Brain (organoid and tissue), 16 donors: ENCODE measurements at places on chromosomes 6 and 20.

- peak; percentile 15 for DNase-seq
Observed at GRCh38 chr6:34953061-34954025, 64.3 kb downstream of the ANKS1A start.

GRCh38 chr6:115582386-115582785 lies 478.3 kb downstream of the FRK start:
- no peak for DNase-seq

- DNase-seq = no peak
Observed at GRCh38 chr6:13778028-13778427, 36.3 kb downstream of the MCUR1 start.

DNA sequence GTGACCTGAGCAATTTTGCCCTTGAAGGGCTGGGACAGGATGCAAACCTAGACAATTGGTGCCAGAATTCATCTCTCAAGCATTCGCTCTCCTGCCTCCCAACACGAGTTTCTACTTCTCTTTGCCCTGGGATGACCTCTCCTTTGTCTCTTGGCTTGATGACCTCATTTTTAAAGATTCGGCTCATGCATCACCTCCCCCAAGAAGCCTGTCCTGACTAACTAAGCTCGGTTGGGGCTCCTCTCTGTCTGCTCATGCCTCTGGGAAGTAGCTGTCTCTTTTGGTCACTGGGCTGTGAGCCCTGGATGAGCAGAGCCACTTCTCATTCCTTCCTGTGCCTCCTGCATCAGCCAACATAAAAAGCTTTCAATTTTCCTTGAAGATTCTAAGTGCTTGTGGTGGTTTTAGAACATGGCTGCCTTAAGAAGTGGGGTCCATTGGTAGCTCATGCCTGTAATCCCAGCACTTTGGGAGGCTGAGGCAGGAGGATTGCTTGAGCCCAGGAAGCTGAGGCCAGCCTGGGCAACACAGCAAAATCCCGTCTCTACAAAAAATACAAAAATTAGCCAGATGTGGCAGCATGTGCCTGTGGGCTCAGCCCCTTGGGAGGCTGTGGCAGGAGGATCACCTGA lies 11.1 kb upstream of the TCF15 start:
- DNase-seq = no peak

DNA sequence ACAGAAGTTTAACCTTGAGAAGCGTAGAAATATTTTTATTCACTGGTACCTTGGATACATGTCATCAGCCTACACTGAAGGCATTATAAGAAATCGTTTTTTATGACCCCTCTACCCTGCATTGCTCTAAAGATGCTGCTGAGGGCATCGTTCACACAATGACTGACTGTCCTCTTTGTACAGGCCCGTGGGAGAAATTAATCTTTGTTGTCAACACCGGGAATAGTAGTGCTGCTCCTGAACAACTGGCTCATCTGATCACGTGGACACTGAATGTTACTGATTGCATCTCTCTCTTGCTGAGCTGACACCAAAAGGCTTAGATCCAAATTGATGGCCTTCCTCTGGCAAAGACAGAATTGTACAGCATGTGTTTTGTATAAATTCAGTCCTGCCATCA lies 157.1 kb upstream of the SMLR1 start:
- DNase-seq = no peak

DNA sequence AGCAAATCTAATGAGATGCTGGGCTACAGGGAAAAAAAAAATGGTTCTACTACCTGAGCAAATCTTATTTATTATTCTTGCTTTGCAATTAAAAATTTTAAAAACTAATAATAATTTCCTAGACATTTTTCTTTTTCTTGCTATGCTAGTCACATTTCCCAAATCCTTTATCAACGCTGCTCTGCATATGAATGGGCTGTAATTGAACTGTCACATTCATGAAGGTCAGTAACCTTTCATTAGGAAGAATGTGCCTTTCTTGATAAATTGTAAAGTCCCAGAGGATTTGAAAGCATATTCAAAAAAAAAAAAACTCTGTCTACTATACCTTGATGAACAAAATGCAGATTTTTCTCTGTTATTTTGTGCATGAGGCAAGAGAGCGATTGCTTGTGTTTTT lies 538.7 kb upstream of the ID4 start:
- peak; percentile 73 for DNase-seq

GRCh38 chr6:13810688-13811446 lies 3.5 kb downstream of the MCUR1 start:
- DNase-seq = no peak

GRCh38 chr6:37409501-37409900 lies 23.5 kb upstream of the CMTR1 start:
- no peak for DNase-seq

GRCh38 chr6:13373488-13373886 lies 45.1 kb upstream of the TBC1D7 start:
- no peak for DNase-seq

DNA sequence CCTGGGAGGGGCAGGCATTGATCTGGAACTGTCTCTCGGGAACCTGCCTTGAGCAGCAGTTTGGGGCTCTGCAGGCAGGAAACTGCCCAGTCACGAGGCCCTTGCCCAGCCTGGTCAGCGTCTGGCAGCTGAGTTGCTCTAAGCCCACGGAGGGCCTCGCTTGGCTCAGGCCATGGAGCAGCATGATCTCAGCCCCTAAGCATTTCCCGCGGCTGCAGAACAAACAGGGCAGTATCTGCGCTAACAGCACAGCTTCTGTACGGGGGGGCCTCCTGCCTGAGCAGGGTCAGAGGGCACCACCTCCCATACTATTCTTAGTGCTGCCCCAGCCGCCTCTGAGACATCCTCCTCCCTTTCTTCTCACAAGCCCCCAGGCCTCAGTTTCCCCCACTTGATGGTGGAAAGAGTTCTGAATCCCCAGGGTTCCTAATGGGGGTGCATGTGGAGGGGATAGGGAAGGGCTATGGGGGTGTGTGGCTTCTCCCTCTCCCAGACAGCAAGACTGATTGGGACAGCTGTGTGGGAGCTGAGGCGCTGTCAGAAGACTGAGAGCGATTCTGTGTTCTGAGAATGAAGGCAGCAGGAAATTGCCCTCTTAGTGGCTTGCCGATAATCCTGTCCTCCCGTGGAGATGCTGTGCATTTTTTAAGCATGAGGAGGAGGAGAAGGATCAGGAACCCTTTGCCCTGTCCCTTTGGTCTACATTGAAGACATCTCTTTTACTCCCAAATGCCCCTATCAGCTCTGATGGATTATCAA lies 46.4 kb downstream of the MOCS1 start:
- DNase-seq = no peak

GRCh38 chr20:37267667-37268313 lies 6.2 kb upstream of the GHRH start:
- peak; percentile 89 for DNase-seq

DNA sequence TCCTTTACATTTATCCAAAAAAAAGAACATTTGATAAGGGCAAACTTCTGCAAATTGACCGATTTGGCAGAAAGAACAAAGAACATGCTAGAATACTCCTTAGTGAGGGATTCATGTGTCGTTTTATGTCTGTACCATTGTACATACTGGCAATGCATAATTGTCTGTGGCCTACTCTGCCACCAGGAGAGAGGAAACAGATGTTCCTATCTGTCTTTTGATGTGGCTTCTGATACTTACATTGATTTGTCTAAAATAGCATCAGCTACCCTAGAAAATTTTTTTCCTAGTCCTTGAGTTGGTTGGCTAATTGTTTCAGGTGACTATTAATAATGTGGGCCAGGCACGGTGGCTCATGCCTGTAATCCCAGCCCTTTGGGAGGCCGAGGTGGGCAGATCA lies 654.1 kb downstream of the KIF16B start:
- no peak for DNase-seq

DNA sequence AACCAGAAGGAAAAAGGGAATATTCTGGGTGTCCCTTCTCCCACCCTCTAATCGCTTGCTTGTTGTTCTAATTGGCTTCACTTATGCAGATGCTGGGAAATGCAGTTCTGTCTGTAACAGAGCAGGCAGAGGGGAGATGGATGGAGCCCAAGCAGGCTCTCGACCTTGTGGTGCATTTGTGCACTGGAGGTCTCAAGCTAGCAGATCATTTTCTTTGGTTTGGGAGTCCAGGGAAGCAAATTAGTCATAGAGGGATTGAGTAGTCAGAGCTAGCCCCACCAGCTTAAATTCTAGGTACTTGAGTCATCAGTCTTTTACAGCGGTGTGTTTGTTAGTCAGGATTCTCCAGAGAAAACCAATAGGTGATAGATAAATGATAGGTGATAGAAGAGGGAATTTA lies 234.7 kb upstream of the ECI2 start:
- DNase-seq = no peak

DNA sequence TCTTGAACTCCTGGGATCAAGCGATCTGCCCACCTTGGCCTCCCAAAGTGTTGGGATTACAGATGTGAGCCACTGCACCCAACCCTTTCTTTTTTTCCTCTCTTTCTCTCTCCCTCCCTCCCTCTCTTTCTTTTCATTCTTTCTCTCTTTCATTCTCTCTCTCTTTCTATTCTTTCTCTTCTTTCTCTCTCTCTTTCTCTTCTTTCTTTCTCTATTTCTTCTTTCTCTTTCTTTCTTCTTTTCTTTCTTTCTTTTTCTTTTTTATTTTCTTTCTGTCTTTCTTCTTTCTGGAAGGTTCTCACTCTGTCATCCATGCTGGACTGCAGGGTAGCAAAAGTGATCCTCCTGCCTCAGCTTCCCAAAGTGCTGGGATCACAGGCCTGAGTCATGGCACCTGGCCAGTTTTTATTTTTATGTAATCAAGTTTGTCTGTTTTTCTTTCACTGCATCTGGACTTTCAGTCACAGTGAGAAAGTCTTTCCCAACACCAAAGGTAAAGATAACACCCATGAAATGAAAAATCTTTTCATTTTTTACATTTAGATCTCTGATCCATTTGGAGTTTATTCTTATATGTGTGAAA lies 20.2 kb upstream of the BCLAF1 start:
- no peak for DNase-seq

- DNase-seq = no peak
Observed at GRCh38 chr6:7939184-7939863, 28.7 kb upstream of the TXNDC5 start.

- DNase-seq = no peak
Observed at GRCh38 chr6:68628161-68628560, 6.9 kb upstream of the ADGRB3 start.

- no peak for DNase-seq
Observed at GRCh38 chr6:77456531-77457248, 6.6 kb downstream of the HTR1B start.

DNA sequence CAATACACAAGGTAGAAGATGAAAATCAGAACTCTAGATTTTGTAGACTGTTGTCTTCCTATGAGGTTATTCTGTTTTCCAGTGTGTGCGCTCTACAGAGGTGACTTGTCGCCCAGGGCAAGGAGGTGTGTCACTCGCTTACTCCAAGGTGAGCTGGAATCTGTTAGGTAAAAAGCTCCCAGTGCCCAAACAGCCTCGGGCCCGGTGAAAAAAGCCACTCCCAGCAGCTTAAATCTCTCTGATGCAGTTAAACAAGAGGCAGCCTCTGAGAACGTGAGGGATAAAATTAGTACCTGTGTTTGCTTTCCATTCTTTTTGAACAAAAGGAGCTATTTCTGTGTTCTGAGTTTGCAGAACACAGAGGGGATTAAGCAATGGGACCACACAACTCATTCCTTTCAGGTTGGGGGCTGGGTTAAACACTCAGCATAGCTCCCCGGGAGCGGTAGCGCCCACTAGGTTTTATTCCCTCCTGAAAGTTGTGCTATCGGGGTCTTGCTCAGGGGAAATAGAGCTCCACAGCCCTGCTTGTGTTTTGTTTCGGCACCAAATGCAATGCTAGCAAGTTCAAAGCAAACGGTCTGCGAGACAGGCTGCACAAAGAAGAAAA lies 181.2 kb downstream of the FOXA2 start:
- no peak for DNase-seq

- DNase-seq = no peak
Observed at GRCh38 chr6:169906688-169907418, 155.4 kb downstream of the ERMARD start.

DNA sequence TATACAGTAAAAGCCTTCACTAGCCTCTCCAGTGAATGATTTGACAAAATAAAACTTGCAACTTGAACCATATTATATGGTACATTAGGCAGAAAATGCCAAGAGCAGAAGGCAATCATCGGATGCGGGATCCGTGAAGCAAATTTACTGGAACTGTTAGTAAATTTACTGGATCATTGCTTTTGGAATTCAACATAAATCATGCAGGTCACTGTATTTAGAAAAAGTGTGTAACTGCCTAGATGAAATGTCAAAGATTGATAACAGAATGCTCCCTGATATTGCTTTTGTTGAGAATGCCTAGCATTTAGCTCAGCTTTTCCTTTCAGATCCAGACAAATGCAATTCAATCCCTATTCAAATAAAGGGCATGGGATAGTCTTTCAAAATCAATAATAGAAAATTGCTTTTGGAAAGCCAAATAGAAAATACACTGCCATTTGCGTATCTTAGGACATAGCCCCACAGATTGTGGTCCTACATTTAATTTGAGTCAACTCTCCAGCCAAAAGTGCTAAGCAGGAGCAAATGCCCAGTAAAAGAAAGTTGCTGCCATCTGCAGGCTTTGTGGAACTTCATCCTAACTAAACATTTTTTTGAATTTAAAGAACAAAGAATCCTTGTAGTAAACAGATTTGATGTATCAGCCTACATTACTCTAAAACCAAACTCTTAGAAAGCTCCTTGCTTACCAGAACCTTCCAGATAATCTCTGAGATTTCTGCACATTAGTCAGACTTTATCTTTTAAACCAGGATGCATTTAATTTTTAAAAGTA lies 109.5 kb upstream of the HSF2 start:
- peak; percentile 65 for DNase-seq

GRCh38 chr6:156928972-156929371 lies 151.8 kb downstream of the ARID1B start:
- DNase-seq = no peak

- DNase-seq = peak; percentile 32
Observed at GRCh38 chr6:33962246-33963027, 158.6 kb upstream of the MLN start.

GRCh38 chr6:134436950-134437349 lies 119.0 kb upstream of the SGK1 start:
- DNase-seq = no peak

GRCh38 chr6:4344317-4344899 lies 209.0 kb upstream of the ECI2 start:
- no peak for DNase-seq

DNA sequence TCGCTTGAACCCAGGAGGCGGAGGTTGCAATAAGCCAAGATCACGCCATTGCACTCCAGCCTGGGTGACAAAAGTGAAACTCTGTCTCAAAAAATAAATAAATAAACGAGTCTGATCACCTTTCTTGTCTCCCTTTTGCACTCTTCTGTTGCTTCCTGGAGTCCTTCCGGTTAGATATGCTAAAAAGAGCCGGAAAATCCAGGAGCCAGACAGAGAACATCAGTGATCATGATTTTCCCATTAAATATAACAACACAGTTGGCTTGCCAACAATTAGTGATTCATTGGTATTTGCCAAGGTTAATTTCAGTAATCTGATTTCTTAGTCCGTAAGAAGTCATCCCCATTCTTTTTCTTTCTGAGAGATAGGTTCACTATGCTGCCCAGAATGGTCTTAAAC lies 3.7 kb upstream of the MCM3 start:
- DNase-seq = no peak

DNA sequence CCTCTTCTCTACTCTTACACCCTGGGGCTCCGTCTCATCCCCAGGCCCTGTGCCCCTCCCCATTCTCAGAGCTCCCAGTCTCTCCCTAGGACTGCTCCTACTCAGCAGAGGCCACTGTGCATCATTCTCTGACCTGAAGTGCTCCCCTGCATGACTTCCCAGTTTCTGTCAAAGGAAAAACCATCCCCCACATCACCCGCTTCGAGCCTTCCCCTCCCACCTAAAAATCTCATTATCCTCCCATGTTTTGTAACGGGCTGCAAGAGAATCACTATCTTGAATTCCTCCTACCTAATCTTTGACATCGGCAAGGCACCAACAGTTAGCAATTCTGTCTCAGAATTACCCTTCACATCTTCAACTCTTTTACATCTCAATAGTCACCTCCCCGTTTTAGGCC lies 463.0 kb downstream of the PRKN start:
- no peak for DNase-seq
